ENCODE measurements at places on chromosomes 12 and 14. TPM values are rescaled to one million over a fixed set of nuclear protein-coding genes. Genes with fewer than 3 reads are reported as not detected.

The TMEM52B gene
- not detected for total RNA-seq

The SMIM41 gene
- not detected for total RNA-seq

The SSTR1 gene
- not detected for total RNA-seq

The ALG10B gene
- 14.8 TPM for total RNA-seq

The FGD4 gene
- 8.7 TPM for total RNA-seq

The GPR84 gene
- not detected for total RNA-seq

The ATP2A2 gene
- total RNA-seq = 163 TPM

The LTBP2 gene
- total RNA-seq = 210 TPM

The FSCB gene
- total RNA-seq = not detected

The TAS2R46 gene
- total RNA-seq = 0.51 TPM

The PSME2 gene
- 78.7 TPM for total RNA-seq

The KRT85 gene
- not detected for total RNA-seq

The SUSD6 gene
- total RNA-seq = 49.3 TPM

The PPP1R36 gene
- total RNA-seq = 1.1 TPM

The NTN4 gene
- 336 TPM for total RNA-seq

The MYO1A gene
- not detected for total RNA-seq

The KRT83 gene
- not detected for total RNA-seq

The KRT8 gene
- total RNA-seq = 13.0 TPM

The SLCO1B1 gene
- not detected for total RNA-seq

The SLC25A47 gene
- total RNA-seq = not detected

The VRK1 gene
- 6.9 TPM for total RNA-seq

The SPIC gene
- total RNA-seq = not detected

The TCL1B gene
- not detected for total RNA-seq

The TTC9 gene
- total RNA-seq = 1.6 TPM

The GRIP1 gene
- total RNA-seq = 5.0 TPM

The KCNA1 gene
- 0.45 TPM for total RNA-seq
